ENCODE measurements at places on chromosomes 6 and 20.

DNA sequence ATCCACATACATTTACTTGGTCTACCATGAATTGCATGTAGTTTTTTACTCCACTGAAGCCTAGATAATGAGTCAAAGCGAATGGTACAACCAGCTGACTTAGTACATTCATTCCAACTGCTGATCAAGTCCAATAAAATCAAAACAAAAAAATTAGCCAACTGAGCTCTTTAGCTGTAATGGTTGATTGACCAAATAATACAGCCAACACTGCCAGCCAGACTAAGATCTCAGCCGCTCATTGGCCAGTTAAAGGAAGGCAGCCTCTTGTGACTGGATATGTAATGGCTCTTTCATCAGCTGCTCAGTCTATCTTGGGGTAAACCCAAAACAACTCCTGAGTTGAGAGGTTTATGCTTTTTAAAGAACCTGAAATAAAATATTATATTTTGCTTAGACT lies 204.3 kb upstream of the RSPO3 start:
- DNase-seq, result no peak

DNA sequence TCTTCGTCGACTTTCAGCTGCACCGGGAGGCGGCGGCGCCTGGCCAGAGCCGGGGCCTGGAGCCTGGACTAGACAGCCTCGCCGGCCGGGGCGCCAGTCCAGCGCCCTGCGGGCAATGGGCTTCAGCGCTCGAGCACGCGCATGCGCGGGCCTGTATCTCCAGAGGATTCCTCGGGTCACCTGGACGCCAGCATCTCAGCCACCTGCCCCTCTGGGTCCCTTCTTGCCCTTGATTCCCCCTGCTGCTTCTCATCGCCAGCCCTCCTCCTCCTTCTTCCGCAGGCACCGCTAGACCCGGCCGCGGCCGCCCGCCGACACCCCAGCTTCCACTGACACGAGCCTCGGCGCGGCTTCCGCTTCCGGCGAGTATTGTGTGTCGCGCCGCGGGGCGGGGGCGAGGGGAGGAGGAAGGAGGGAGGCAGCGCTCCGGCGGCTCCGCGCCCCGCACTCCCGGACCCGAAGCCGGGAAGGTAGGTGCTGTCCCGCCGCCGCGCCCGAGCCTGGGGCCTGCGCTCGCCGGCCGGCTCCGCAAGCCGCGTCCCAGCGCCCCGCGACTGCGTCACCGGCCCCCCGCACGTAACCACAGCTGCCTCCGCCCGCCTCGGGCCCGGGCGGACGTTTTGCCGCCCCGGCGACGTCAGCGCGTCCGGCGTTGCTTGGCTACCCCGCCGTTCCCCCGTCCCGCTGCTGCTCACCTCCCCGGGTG lies at the start of gene TRIM39:
TSS of gene TRIM39 (plus strand) at position 402 of the 706 bp plus-strand sequence. CDS start 2,391 bp downstream, outside the sequence.
- peak; percentile 82 for DNase-seq

- no peak for DNase-seq
Measured at GRCh38 chr20:57585466-57586213, 24.7 kb downstream of the PCK1 start.

DNA sequence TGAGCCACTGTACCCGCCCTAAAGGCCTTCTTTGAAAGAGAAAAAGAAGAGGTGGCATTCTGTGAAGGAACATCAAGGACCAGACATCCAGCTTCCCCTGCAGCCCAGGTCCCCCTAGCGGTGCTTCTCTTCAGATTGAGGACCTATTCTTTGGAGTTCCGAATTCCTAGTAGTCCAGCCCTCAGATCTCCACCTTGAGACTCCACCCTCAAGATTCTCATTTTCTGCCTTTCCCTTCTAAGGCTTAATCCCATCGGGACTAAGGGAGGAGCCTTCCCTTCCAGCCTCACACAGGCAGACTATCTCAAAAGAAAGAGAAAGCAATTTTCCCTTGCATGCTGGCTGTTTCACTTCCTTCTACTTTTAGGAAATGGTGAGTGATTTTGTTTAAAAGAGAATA lies 32.5 kb downstream of the MUC22 start:
- peak; percentile 61 for DNase-seq

- no peak for DNase-seq
Measured at GRCh38 chr20:38060536-38060935, 27.0 kb downstream of the RPRD1B start.

- DNase-seq, result no peak
Measured at GRCh38 chr6:90368001-90368400, 71.4 kb upstream of the BACH2 start.

GRCh38 chr6:44655412-44656342 lies 268.2 kb downstream of the CDC5L start:
- DNase-seq, result peak; percentile 49

GRCh38 chr6:170044836-170045562 lies 245.9 kb downstream of the DLL1 start:
- DNase-seq, result no peak
